ENCODE measurements at places on chromosomes 6 and 20.

GRCh38 chr20:49548371-49548947 is 19.5 kb downstream of the PTGIS start:
- DNase-seq = no peak

DNA sequence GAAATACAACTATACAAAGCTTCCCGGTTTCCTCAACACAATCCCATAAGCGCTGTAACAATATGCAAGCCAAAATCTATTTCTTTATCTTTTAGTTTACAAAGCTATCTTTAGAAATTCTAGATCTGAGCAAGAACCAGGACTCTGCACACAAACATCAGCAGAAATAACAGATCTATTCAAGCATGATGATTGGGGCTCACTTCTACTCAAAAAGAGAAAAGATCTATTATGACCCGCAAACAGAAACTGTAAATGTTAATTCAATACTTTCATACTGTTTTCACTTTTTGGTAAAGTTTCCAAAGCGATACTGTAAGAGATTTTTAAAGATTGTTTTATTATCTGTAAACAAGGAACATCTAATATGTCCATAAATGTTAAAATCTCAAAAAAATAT is 86.6 kb downstream of the SESN1 start:
- DNase-seq = no peak

- DNase-seq = no peak
Measured at GRCh38 chr6:26032340-26033084, 54.7 kb upstream of the HFE start.

GRCh38 chr6:75656479-75656878 is 54.8 kb downstream of the SENP6 start:
- no peak for DNase-seq

- no peak for DNase-seq
Measured at GRCh38 chr6:138037009-138037504, 70.2 kb downstream of the PERP start.

DNA sequence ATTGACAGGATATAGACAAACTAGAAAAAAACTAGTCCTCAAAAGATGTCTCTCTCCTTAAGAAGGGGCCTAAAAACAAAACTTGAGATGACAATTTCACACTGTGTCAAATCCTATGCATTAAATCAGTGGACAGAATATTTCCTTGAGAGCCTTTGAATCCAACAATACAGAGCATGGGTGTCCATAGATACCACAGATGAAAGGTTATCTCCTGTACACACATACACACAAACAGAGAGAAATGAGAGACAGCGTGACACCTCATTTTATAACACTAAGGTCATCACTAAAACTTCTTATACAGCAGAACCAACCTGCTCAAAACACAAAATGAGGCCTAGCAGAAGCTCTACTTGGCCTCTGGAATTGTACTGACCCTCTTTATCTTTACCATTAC is 55.5 kb downstream of the MAP7 start:
- no peak for DNase-seq

- DNase-seq = no peak
Measured at GRCh38 chr20:16388731-16389130, 184.5 kb downstream of the KIF16B start.

DNA sequence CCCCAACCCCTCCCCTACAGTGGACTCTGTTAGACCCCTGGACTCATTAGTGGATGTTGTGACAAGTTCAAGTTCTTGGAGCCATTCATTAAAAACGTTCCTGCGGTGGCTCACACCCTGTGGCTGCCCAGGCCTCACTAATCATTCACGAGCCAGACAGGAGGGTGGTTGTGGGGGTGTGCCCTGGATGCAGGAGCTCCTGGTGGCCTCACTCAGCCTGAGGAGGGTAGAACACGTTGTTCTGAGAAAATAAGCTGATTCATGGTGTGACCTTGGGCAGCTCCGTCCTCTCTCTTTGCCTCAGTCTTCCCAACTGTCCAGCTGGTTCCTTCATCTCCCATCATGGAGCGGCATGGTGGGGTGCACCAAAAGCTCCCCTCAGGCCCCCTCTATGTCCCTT is 16.7 kb downstream of the SLC13A3 start:
- DNase-seq = no peak

DNA sequence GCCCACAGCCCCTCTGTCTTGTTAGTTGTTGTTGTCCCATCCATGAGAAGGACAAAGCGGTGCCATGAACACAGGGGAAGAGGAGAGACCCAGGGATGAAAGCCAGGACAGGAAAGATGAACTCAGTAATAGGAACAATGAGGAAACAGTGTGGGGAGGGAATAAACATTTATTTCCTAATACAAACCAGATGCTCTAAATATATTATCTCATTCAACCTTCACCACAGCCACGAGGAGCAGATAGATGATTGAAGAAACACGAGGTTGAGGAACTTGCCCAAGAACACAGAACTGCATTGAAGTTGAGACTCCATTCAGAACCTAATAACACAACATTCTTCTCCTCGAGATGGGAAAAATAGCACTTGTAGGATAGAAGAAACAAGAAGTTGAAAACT is 53.0 kb upstream of the AIG1 start:
- no peak for DNase-seq
